Epithelial cell of proximal tubule (primary cell): ENCODE measurements at places on chromosomes 1 and 21.
A peak's percentile ranks its signal among the peaks of the same experiment; 100 is the strongest.

- no peak for DNase-seq
These were observed 57.5 kb upstream of the PRKACB start for GRCh38 chr1:84086616-84087015.

GRCh38 chr1:92968138-92969032 lies 7.1 kb upstream of the DIPK1A start:
- DNase-seq, result no peak

GRCh38 chr1:184574588-184574987 lies 180.1 kb downstream of the EDEM3 start:
- DNase-seq, result no peak

GRCh38 chr1:82377201-82377884 lies 576.6 kb downstream of the ADGRL2 start:
- DNase-seq, result no peak

- DNase-seq, result no peak
These were observed 142.9 kb upstream of the COL6A1 start for GRCh38 chr21:45838634-45839033.

GRCh38 chr1:185803241-185803640 lies 69.0 kb downstream of the HMCN1 start:
- DNase-seq, result no peak

DNA sequence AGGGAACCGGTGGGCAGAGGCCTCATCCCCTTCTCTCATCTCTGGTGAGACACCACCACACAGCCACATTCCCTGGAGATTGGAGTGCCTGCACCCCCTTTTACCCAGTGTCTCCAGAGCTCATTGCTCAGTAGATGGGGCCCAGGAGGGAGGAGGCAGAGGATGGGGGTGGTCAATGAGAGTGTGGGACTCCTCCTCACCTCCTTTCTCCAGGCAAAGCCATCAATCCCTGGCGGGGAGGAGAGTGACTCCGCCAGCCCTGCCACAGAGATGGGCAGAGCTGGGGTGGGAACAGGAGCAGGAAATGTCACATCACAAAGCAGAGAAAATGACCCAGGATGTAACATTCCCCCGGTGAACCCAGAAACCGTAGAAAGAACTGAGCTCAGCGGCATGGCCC lies 117.2 kb downstream of the MATN1 start:
- no peak for DNase-seq

GRCh38 chr1:53050310-53050709 lies 11.7 kb upstream of the PODN start:
- no peak for DNase-seq

DNA sequence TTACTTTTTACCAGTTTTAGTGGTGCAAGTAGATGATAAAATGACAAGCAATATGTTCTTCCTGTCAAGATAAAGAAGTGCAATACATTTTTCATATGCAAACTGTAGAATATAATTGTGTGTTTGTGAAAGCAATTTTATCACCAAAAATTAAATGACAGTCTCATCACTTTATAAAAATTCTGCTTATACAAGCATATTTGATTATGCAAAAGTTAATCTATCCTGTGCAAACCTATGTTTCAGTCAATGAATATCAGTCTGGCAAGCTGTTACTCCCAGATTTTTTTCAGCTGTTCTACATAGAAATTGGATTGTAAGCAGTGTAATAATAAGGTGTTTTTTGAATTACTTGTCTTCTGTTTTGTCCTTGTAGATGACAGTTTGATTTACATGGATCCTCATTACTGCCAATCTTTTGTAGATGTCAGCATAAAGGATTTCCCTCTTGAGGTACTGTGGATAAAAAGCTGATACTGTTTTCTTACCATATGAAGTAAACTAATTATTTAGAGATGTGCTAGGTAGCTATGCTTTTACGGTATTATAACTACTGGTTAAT lies 50.5 kb downstream of the ATG4C start:
- no peak for DNase-seq

GRCh38 chr1:188129856-188130838 lies 1301.4 kb downstream of the PLA2G4A start:
- DNase-seq, result no peak

- no peak for DNase-seq
These were observed 109.0 kb downstream of the ESRRG start for GRCh38 chr1:216614011-216614934.

GRCh38 chr1:201184307-201185122 lies 6.1 kb upstream of the IGFN1 start:
- peak; percentile 63 for DNase-seq

DNA sequence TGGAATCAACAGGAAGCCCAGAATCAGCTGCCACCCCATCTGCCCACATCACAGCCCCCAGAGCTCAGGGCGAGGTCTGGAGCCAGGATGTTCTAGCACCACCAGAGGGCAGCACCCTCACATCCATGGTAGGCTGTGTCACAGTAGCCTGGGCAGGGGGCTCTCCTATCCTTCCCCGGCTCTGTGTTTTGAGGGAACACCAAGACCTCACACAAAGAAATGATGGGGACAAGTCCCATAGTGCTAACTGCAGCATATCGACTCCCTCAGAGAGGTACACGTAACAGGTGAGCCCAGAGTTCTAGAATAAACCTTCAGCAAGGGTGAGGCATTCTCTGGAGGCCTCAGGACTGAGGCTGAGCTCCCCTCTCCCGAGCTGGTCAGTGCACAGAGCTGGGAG lies 2.3 kb upstream of the KCNC4 start:
- DNase-seq, result no peak
